Activated CD8-positive, alpha-beta memory T cell treated with anti-CD3 and anti-CD28 coated beads for 4 hours (primary cell): ENCODE measurements at places on chromosomes 4 and X.

GRCh38 chr4:161178310-161178709, 985.5 kb downstream of the FSTL5 start:
- DNase-seq = no peak

DNA sequence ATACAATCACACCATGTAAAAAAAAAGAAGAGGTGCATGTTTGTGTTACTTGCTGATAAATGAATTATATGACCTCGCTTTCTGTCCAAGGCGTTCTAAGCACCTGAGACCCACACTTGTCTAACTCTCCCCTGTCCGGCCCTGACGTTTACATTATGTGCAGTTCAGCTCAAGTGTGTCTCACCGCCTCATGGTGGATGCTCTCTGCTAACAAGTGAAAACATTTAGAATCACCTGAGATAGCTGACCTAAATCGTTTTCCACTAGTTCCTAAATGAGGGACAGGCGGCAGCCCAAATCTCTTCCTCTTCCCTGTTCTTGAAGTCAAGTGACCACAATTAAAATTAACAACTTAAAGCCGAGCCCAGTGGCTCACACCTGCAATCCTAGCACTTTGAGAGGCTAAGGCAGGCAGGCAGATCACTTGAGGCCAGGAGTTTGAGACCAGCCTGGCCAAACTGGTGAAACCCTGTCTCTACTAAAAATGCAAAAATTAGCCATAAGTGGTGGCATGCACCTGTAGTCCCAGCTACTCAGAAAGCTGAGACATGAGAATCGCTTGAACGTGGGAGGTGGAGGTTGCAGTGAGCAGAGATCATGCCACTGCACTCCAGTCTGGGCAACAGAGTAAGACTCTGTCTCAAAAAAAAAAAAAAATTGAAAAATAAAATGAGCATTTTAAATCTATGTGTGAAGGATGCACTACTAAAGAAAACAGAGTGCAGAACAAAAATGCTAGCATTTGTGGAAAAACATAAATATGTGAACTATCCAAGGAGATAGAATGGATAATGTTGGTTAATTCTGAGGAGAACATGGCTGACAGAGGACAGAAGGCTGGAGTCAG, 3.9 kb upstream of the TIFA start:
- DNase-seq = no peak

DNA sequence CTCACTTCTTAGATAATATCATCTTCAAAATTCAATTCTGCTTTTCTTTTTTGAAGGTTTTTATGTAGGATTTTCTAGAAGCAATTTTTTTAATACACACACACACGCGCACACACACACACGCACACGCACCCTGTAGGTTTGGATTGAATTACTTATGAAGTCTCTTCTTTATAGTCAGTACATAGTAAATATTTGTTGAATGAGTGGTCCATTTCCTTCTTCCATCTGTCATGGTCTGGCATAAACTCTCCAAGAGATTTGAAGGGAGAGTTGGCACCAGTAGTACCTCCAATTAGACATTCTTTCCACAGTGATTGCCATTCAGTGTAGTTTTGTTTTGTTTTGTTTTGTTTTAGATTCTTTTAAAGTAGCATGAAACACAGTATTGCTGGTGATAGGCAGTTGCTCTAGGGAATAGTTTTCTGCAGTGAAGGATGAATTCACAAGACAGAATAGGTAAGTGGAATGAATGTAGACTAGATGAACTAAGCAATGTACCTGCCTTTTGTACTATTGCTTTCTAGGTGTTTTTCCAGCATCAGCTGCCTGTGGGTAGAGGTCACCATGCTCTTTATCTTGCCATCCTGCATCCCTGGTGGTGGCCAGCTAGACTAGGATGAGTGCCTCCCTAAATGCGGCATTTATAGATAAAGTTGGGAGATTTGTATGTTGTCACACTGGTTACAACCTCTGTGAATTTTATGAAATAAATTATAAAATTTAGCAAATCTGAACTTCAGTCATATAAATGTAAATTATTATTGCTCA, 20.5 kb downstream of the PDLIM5 start:
- no peak for DNase-seq

DNA sequence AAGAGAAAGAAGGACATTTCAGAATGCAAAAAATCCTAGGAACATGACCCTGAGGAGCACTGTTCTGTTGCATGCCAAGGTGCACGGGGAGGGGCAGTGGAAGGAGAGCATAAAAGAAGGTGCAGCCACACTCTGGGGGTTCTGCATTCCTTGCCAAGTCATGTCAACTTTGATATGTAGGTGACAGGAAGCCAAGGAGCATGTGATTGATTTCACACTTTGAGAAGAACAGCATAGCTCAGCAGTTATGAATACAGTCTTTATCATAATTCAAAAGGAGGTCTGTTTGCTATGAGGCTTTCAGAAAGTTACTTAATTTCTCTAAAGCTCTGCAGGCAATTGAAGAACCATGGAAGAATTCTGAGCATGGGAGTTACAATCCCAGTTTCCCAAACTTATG, 50.6 kb downstream of the SCFD2 start:
- DNase-seq = no peak

- DNase-seq = no peak
Observed at GRCh38 chrX:133415276-133416105, at the start of gene GPC4. TSS of gene GPC4 (minus strand) at chrX:133415489. CDS start at chrX:133414965, 524 bp downstream.

DNA sequence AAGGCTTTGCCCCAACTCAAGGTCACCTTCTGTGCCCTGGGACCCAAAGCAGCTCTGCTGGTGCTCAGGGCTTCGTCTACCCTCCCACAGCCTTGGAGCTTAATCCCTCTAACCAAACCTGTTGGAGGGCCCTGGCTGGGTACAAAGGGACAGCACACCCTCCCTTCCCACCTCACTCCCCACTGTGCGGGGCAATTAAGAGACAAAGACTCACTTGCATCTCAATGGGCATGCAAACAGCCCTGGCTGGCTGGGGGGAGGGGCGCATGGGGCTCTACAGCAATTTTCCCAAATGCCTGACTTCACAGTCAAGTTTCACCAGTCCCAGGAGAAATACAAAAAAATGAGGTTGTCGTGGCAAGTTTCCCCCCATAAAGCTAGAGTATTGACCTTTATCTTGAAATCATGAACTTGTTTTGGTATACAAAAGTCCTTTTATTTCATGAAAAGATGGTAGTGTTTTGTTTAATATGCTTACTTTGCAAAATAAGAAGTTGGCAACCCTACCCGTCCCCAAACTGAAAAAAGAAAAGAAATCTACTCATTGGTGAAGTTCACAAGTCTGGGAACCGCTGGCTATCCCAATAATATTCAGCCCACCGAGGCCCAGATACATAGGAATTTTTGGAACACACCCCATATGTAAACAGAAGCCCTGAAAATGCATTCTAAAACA, 4.1 kb upstream of the CD99L2 start:
- DNase-seq = no peak

DNA sequence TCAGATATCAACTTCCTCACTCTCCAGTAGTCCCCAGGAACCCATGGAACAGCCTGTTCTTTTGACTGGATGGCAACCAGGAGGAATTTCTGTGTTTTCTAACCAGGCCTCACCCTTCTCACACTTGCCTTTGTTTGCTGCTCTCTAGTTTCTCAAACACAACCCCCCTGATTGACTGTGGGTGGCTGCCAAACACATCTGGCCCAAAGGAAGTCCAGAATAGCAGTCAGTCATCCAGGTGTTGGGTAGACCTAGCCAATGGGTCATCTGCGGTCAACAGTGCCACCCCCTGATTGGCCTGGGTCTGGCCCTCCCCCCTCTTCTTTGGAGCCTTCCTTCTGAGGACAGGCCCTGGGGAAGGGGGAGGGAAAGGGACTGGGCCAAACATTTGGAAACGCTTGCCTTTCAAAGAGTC, 53.7 kb downstream of the MSX1 start:
- DNase-seq = no peak

- no peak for DNase-seq
Observed at GRCh38 chrX:115564243-115564642, 3.3 kb downstream of the PLS3 start.

- no peak for DNase-seq
Observed at GRCh38 chrX:39950018-39950688, 147.6 kb downstream of the BCOR start.

DNA sequence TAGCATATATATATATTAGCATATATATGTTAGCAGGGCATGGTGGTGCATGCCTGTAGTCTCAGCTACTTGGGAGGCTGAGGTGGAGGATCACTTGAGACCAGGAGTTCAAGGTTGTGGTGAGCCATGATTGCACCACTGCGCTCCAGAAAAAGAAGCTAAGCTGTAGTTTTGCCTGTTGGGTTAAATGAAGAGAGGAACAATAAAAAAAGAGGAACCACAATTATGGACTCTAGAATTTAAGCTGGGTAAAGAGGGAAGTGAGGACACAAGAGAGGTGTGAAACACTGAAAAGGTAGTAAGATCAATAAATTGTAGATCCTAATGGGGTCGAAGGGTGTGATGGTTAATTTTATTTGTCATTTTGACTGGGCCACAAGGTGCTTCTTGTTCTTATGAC, 40.5 kb upstream of the HSD17B10 start:
- no peak for DNase-seq

DNA sequence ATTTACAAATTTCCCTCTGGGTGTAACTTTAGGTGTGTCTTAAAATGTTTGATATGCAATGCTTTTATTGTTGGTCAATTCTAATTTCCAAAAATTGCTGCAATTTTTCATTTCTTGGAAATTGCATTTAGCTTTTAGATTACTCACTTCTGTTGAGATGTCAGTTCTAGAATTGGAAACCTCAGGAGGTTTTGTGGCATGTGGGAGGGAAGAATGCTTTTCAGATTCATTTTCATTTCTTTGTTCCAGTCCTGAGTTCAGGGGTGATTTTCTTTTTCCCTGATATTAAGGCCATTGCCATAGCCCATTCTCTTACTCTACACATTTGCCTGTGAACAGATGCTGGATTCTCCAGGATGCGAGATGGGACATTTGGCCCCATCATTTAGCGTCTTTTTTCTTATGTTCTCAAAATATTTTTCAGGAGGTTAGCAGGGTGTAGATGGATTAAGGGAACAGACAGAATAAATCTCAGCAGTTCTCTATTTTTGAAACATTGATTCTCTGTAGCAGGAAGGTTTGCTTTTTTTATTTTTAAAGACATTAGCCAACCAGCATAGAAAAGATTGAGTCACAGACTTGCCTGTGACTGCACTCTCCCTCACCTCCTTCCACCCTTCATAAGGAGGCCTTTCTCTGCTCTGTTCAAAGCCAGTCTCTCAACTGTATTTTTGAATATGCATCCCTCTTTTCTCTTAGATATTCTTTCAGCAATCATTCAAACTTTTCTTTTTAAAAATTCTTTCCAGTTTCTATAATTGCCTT, 238.4 kb upstream of the ANXA3 start:
- DNase-seq = no peak

GRCh38 chr4:3409571-3410091, 32.1 kb upstream of the HGFAC start:
- DNase-seq = no peak

DNA sequence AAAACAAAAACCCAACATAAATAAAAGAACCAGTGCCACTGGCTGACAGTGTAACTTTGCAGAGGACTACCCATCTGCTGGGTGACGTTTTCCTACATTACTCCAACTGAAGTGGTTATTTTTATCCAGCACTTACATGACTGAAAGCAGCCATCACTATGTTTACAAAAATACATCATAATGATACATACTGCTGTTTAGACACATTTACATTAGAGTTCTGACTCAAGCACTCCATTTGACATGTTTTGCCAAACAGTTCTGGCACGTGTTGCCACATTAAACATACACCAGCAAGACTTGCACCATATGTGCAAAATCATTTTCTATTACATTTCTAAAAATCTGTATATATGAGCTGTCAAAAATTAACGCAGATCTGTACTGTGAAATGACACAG, 39.6 kb downstream of the BEND4 start:
- no peak for DNase-seq

- DNase-seq = no peak
Observed at GRCh38 chr4:165677081-165677480, 196.0 kb upstream of the TLL1 start.

DNA sequence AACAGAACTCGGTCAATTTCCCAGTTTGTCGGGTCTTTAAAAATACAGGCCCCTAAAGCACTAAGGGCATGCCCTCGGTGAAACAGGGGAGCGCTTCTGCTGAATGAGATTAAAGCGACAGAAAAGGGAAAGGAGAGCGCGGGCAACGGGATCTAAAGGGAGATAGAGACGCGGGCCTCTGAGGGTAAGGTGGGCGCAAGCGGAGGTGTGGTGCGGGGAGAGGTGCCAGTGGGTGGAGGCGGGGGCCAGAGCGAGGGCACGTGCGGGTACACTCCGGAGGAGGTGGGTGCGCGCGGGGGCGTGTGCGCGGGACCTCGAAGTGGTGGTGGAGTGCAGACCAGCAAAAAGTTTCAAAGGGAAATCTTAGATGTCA, 787 bp upstream of the TET2 start:
- peak; percentile 16 for DNase-seq

GRCh38 chr4:139629436-139630125, 36.0 kb upstream of the MGST2 start:
- DNase-seq = no peak

DNA sequence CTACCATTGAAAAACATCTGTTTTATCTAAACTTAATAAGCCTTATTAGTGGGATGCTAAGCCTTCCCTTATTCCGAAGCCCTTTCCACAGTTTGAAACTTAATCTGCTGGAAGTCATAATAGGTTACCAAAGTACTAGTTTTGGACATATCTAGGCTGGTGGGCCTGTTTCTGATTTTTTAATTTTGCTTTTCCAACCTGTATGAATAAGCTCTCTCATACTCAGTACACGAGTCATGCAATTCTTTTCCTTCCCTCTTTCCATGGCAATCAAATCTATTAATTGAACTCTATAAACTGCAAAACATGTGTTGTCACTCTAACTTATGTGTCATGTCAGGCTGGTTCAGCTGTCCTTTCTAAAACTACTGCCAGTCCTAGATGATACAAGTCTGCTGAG, 91.0 kb downstream of the AMMECR1 start:
- DNase-seq = no peak

GRCh38 chr4:124534131-124534530, 178.4 kb downstream of the ANKRD50 start:
- no peak for DNase-seq

DNA sequence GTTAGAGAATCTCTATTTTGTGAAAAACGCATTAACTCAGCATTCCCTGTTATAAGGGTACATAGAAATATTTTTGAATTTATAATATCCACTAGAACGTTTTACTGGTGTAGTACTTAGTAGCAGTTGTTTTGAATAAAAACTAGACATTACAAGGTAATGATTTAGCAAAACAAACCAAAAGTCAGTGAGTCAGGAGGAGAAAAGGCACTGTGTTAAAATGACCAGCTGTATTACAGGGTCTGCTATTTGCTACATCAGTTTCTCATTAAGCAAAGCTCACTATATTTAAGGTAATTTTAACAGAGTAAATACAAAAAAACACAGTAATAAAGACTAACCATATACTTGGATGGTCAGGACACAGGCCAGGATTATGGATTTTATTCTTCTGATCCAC, 152.8 kb downstream of the RASL11B start:
- no peak for DNase-seq

- no peak for DNase-seq
Observed at GRCh38 chr4:31678356-31678755, 958.2 kb downstream of the PCDH7 start.

DNA sequence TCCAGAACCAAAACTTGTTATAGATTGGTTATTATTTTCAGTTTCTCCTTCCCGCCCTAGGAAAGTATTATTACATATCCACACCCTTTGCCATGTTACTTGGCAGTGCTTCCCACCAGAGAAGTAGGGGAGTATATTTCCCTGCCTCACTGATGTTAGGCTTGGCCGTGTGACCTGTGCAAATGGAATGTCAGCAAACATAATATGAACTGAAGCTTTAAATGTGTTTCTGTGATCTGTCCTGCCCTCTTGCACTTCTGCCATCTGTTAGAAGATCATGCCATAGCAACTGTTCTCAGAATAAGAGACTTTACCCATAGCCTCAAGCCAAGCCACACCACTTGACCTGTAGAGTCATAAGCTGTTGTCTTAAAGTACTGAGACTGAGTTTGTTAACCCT, 36.7 kb upstream of the NEUROG2 start:
- no peak for DNase-seq
